ENCODE measurements at places on chromosomes 5 and 9. TPM values are rescaled to one million over a fixed set of nuclear protein-coding genes. Genes with fewer than 3 reads are reported as not detected.

LHX3 gene
- total RNA-seq = not detected

ANKRD18A gene
- total RNA-seq = under 0.01 TPM

S1PR3 gene
- 26.6 TPM for total RNA-seq

NEURL1B gene
- 6.2 TPM for total RNA-seq

TLX3 gene
- not detected for total RNA-seq

FGF1 gene
- 2.2 TPM for total RNA-seq

CCDC180 gene
- 0.30 TPM for total RNA-seq

RALGDS gene
- total RNA-seq = 19.5 TPM

TXNDC8 gene
- not detected for total RNA-seq

TLR4 gene
- not detected for total RNA-seq

PCDHB6 gene
- total RNA-seq = not detected

PCDHA6 gene
- not detected for total RNA-seq

All from bronchus fibroblast of lung (primary cell).